ENCODE measurements at places on chromosomes 11 and 22.

- DNase-seq = peak; percentile 49
Observed at GRCh38 chr11:34356913-34357700, 703 bp downstream of the ABTB2 start.

- no peak for DNase-seq
Observed at GRCh38 chr11:79472819-79473529, 32.1 kb upstream of the TENM4 start.

DNA sequence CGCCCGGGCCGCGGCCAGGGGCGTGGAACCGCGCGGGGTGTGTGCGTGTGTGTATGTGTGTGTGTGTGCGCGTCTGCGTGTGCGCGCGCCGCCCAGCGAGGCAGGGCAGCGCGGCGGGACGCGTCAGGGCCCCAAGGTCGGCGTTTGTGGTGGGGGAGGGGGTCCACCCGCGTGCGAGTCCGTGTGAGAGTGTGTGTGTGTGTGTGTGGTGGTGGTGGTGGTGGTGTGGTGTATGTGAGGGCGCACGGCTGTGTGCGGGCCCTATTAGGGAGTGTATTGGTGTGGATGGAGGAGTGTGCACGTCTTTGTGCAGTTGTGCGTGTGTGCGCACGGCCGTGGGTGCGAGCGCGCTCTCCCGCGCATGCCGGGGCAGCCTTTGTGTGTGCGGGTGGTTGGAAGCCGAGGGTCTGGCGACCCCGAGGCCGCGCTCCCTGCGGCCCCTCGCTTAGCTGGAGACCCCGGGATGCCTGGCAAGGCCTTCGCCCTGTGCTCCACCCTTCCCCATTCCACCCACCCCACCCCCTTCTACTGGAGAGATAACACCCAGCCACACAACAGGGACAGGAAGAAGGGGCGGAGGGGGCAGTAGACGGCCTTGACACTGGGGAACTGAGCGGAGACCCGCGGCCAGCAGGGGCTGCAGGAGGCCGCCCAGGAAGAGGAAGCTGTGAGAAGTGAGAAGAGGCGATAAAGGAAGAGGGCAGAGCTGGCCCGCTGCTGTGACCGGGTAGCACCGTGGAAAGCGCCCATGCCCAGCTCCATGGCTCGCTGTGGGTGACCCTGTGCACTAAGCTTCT, 528 bp upstream of the ARRB1 start:
- DNase-seq = peak; percentile 29

GRCh38 chr11:49505231-49505630, 296.8 kb upstream of the FOLH1 start:
- no peak for DNase-seq

- DNase-seq = no peak
Observed at GRCh38 chr11:44604171-44604581, 38.7 kb downstream of the CD82 start.

DNA sequence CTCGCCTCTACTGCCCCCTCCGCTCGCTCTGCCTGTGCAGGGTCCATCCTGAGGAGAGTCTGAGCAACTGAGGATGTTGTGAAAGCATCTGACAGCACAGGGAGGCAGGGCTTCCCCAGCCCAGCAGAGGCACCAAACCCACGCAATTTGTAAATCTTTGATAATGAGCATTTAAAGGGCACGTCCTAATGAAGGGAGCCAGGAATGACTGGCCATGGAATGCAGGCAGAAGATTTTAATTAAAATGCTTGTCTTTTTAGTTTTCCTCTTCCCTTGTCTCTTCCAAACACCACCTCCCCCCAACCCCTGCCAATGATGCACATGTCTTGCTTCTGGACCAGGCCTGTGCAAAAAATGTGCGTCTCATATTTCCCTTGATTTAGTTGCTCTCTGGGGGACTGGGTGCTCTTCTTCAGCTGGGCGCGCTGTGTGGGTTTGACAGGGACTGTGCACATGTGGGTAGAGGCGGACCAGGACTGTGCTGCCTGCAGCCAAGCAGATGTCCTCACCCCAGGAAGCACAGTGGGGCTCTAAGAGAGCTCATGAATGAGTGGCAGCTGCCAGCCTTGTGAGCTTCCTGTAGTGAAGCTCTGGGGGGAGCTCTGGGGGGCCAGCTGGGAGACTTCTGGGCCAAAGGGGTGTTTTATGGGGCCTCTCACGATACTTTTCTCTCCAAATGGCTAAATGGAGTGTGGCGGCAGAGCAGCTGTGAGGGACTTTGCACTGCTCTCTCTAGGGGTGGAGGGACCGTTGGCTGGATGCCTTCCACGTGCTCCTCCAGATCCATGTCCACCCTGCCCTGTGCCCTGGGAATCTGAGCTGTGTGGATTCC, 273.5 kb downstream of the ST3GAL4 start:
- DNase-seq = no peak

DNA sequence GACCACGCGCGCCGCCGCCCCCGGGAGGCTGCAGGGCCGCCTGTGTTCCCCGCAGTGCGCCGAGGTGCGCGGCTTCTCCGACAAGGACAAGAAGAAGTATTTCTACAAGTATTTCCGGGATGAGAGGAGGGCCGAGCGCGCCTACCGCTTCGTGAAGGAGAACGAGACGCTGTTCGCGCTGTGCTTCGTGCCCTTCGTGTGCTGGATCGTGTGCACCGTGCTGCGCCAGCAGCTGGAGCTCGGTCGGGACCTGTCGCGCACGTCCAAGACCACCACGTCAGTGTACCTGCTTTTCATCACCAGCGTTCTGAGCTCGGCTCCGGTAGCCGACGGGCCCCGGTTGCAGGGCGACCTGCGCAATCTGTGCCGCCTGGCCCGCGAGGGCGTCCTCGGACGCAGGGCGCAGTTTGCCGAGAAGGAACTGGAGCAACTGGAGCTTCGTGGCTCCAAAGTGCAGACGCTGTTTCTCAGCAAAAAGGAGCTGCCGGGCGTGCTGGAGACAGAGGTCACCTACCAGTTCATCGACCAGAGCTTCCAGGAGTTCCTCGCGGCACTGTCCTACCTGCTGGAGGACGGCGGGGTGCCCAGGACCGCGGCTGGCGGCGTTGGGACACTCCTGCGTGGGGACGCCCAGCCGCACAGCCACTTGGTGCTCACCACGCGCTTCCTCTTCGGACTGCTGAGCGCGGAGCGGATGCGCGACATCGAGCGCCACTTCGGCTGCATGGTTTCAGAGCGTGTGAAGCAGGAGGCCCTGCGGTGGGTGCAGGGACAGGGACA, 2.7 kb downstream of the NLRP6 start:
- DNase-seq = no peak

DNA sequence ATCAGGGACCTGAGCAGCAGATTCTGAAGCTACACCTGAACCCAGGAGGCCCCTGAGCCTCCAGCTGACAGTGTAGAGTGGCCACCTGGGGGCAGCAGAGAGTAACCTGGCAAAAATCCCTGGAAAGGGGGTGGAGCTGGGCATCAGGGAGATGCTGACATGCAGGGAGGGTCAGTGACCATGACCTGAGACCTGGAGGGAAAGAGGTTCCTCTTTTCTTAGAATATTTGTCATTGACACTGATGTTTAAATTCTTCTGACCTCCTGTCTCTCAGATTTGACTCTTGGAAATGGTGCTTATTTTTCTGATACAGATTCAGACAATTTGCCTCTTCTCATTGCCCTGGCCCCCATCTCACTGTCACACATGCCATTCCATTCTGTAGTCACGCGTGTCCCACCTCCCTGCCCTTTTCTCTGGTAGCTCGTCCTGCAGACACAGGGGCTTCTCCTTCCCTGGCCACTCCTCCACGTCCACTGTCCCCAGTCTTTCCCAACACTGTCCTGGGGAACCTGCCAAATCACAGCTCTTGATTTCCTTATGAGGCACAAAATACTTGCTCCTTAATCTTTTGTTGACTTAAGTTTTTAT, 117.2 kb upstream of the IGLL5 start:
- DNase-seq = no peak
